Breast epithelium (tissue), 4 donors: ENCODE measurements at places on chromosomes 1 and 21.
A peak's percentile ranks its signal among the peaks of the same experiment; 100 is the strongest.

DNA sequence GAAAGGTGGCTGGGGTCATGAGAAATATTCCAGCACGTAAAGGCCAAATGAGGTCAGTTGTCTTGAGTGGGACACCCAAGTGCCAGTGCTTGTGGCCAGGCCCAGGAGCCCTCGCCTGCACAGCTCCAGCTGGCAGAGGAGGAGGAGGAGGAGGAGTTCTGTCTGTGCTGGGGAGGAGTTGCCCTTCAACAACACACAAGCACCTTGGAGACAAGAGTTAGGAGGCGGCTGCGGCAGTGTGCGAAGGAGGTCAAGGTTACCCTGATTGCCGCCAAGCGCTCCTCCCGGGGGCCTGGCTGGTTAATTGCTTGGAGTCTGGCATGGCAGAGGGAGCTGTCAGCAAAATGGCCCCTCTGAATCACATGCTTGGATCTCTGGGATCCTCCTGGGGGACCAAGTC, 45.1 kb downstream of the GRIK3 start:
- no peak for DNase-seq

DNA sequence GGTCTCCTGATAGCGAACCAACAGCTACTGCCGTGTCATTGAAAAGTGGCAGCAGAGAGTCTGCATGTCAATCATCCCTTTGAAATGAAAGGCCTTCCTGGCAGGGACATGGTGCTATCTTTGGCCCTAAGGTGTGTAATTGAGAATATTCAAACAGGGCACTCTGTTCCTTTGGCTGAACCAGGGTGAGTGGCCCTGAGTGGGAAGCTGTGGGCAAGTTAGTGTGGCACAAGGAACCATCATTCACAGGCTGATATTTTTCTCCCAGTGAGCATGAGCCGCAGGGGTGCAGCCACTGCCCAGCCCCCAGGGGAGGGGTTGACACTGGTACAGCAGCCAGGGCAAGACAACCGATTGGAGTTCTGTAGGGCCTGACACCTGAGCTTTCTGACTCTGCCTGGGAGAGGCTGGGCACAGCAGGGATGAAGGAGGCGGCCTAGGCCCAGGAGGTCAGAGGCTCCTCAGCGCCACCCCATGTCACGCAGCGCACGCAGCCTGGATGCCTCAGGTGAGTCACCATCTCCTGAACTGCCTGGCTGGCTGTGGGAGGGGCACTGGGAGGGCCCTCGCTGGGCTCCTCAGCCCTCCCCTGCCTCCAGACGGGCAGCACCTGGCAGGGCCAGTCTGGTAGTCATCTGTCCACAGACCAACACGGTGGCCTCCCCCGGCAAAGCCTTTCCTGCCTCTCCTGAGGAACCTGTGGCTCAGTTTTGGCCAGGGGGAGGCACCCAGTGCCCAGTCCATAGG, 13.2 kb downstream of the QSOX1 start:
- DNase-seq: peak; percentile 83

DNA sequence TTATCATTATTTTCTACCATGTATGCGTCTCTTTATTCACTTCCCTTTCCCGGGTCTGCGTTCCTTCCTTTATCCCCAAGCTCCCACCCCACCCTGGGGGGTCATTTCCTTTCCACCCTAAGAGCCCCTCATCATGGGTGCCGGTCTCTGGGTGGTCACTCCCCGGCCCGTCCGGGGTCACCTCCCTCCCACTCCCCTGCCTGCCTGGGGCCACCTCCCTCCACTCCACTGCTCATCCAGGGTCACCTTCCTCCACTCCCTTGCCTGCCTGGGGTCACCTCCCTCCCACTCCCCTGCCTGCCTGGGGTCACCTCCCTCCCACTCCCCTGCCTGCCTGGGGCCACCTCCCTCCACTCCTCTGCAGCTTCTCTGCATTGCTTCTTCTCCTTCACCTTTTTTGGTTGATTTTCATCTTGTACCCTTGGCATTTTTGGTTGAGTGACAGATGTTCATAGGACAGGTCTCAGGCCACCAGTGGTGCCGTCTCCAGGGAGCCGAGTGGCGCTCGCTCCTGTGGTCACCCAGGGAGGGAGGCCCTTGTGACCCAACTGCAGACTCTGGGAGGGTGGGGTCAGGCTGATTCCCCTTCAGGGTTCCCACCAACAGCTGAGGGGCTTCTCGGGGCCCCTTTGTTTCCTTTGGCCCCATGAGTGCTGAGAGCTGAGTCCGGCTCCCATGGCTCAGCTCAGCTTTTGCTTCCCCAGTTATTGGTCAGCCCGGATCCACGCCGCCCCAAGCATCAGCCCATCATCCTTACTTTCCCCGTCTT, 48.6 kb upstream of the PCBP3 start:
- no peak for DNase-seq

DNA sequence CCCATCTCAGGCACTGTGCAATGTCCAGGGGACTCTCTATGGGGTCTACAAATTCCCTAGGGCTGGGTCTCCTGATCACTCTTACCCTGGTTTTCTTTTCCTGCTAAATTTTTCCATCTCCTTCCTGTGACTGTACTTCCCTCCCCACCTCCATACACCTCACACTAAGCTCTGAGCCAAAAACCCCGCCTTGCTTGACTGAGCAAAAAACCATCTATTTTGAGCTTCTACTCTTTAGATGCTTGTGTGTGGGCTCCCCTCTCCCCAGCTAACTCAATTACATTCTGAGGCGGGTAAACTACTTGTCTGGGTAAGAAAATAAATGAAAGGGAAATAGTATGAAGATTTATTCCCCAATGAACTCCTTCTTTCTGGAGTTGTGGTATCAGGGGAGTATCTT, 187.9 kb downstream of the PTPRU start:
- DNase-seq: no peak

DNA sequence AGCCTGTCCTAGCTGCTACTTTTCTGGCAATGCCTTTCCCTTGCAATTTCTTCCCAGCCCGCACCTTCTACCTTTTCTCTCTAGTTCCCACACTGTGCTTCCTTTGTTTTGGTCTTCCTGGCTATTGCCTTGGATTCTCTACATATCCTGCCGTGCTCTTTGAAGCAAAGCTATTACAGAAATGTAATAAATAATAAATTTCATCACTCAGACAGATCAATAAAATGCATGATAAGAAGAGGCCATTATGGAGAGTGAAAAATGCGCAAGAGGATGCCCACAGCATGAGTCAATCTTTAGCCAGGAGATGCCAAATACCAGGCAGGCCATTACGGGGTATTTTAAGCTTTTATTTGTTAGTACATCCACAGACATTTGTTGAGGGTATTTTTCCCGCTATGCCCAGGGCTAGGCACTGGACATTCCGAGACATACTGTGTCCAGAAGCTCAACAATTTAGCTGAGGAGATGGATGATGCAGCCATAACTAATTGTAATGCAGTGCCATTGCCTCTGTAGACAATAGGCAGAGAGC, 163.6 kb downstream of the ST6GALNAC3 start:
- DNase-seq: no peak

GRCh38 chr1:190212450-190212849, 265.2 kb downstream of the BRINP3 start:
- no peak for DNase-seq

- DNase-seq: no peak
Measured at GRCh38 chr1:205232945-205233397, 5.2 kb downstream of the TMCC2 start.

GRCh38 chr1:22607154-22607553, 29.3 kb upstream of the C1QA start:
- DNase-seq: no peak

GRCh38 chr21:21101911-21102310, 103.7 kb downstream of the NCAM2 start:
- DNase-seq: no peak

GRCh38 chr1:162107911-162108310, 38.4 kb downstream of the NOS1AP start:
- no peak for DNase-seq

DNA sequence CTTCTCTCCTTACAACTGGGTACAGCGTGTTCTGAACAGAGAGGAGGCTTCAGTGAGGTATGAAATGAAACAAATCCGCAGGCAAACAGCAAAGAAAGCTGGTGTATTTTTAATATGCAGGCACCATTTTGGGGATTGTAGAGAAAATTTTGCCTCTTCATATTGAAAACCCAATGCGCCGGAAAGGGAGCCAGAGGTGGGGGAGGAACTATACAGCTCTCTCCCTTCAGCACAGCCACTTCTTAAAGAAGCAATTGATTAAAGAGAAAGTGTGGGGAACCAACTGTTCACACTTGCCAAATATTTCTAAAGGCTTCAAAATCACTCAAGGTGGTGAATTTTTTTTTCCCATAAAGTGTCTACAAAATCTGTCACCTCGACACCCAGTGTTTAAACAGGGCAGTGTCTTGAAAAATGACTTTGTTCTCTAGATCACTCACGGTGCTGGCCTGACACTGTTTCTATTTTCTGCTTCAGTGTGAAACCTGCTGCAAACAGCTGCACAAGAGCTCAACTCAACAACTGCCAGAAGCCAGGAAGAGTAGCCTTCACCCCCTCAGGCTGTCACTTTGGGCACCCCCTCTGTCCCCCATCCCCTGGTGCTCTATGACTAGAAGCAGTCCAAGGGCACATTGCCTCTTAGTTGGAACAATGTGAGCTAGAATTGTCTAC, 123.8 kb upstream of the CTTNBP2NL start:
- DNase-seq: no peak

DNA sequence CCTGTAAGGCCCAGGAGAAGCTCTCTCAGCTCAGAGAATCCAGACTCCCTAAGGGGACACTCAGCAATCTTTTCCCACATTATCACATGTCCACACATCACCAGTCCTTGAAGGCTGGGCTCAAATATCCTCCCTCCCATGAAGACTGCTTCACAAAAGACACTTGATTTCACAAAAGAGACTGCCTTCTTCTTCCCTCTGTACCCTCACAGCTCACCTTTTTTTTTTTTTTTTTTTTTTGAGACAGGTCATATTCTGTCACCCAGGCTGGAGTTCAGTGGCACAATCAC, 1.5 kb downstream of the CD58 start:
- DNase-seq: no peak

DNA sequence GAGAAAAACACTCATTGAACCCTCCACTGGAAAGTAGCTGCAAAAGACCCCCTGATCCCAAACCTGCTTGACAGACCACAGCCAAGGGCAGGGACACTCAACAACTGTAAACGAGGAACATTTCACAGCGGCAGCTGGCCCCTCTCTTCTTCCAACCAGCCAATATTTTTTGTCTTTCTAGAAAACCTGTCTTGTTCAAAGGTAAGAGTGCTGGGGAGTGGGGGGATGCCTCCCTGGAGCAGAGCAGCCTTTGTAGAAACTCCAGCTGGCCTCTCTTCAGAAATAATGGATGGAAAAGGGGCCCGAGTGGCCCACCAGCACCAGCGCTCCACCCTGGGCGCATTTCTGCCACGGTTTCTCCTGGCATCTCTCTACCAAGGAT, 384.0 kb downstream of the RRAGC start:
- no peak for DNase-seq

DNA sequence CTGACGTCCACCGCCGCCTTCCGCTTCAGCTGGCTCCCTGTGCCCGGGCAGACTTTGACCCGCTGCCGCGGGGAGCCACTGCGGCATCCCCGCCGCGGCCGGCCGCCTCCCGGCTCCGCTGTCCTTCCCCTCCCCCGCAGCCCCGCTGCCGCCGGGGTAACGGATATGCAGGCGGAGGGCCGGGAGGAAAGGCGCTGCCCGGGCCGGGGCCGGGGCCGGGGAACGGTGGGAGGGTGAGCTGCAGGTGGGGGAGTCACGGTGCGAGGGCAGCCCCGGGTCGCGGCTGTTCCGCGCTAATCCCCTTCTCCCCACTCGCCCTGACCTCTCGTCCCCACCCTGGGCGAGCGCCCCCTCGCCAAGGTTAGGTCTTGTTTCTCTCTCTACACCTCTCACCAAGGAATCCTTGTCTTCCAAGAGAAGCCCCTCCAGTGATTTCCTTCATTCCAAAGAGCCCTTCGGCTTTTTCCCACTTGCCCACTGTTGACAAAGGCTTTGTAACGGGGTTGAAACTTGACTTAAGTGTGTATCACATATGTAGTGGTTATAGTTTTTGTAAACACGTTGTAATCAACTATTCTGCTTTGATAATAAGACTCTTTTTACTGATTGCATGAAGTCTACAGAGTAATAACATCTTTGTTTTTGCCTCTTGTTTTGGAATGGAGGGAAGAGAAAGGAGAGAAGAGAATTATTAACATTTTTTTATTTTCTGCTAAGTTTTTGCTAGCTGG, 669 bp downstream of the XPR1 start:
- peak; percentile 57 for DNase-seq

DNA sequence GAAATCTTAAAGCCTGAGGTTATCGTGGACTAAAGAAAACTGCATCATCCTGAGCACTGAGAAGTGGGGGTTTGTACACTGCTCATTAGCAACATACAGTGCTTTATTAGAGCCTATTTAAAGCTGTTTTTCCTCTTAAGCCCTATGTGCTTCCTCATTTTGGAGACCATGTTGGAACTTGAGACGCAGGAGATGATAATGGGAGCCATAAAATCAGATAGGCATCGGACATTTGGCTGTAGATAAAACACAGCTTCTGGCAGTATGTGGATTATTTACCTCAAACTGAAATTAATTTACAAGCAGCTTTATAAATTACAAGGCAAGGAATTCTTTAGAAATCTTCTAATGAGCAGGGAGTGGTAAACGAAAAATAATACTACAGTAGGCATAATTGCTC, 147.7 kb upstream of the IVNS1ABP start:
- no peak for DNase-seq
